ENCODE measurements at places on chromosomes 11 and 22. TPM values are rescaled to one million over a fixed set of nuclear protein-coding genes. Genes with fewer than 3 reads are reported as not detected.

PTDSS2 gene
- 53.0 TPM for total RNA-seq

PYGM gene
- total RNA-seq: 0.95 TPM

DNA sequence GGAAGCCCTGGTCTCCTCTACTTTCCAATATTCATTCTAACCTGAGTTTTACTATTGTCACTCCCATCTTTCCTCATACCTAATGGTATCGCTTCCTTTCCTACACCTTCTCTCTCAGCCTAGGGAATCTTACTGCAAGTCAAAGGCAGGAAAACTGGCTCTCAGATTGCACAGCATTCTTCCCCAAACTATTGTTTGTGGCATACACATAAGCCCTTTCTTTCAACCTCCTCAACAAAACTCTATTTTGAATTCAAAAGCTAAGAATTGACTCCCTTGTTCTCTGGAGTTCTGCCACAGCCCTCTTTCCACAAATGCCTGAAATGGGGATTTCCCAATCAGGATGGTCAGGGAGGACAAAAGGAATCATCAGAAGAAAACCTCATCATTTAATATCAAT is 181.5 kb downstream of the FAM76B start:
- no peak for DNase-seq

- peak; percentile 61 for DNase-seq
Observed at GRCh38 chr11:119641983-119642745, 86.8 kb downstream of the NECTIN1 start.

- no peak for DNase-seq
Observed at GRCh38 chr11:35887737-35888136, 56.1 kb upstream of the LDLRAD3 start.

DNA sequence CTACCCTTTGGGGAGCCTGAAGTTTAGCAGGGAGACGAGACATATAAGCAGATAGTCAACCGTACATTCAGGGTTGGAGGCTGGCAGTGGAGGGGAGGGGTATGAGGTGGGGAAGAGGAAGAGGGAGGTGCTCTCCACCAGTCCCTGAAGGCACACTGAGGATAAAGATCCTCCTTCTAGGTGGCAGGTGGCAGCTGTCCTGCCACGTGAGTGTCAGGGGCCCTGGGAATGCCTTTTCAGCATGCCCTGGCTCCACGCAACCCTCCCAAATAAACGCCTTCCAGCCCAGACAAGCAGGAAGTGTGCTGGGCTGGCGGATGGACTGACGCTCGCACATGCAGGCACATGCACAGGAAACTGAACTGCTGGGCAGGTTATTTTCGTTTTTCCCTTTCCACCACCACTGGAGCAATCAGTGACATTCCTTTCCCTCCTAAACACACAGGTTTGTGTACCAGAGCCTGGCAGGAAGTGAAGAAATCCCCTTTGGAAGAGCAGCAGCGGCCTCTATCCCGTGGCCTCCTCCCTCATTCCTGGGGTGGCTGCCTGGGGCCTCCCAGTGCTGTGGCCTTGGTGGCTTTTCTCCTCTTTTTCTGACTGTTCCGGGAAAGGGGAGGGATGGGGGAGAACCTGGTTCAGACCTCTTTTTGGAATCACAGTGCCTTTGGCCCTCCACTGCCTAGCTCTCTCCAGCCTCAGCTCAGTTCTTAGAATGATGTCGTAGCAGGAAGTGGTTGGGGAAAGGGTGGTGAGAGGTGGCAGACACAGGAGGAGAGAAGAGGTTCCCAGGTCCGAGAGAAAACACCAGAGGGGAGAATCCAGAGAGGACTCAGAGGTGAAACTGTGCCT is 157.0 kb upstream of the TIMP3 start:
- no peak for DNase-seq

KCNJ11 gene
- 1.8 TPM for total RNA-seq

DAGLA gene
- total RNA-seq: 8.6 TPM

HBE1 gene
- 0.62 TPM for total RNA-seq

- peak; percentile 57 for DNase-seq
Observed at GRCh38 chr11:7901319-7901854, 29.7 kb downstream of the OR10A6 start.

DNA sequence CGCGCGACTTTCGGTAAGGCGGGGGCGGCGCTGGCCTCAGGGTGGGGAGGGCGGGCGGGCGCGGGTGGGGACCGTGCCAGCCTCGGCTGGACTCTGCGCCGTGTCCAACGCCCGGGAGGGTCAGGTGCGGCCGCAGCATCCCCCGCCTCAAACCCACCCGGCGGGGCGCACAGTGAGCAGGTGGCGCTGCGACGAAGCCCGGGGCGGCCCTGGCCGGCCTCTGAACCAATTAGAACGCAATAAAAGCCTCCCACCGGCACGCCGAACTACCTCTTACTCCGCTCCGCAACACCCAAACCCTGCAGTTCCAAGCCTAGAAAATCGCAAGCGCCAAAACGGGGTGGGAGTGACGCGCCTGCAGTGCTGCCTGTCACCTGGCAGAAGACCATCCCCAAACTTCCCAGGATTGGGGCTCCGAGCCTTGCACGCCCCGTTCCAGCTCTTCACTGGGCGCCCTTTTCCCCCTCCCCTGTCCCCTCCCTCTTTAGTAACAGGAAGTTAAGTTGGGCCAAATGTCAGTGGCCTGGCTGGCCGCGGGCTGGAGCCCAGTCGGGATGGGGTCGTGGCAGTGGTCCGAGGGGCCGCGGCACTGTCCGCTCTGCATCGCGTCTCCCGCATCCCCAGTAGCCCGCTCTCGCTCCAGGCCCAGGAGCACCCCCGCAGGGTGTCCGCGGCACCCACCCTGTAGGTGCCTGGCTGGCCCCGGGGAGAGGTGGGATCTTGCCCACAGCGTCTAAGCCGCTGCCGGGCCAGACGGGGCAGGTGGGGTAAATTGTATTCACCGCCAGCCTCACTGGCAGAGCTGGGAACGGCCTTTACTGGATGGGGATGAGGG is 541 bp downstream of the MICAL2 start:
- peak; percentile 34 for DNase-seq

DNA sequence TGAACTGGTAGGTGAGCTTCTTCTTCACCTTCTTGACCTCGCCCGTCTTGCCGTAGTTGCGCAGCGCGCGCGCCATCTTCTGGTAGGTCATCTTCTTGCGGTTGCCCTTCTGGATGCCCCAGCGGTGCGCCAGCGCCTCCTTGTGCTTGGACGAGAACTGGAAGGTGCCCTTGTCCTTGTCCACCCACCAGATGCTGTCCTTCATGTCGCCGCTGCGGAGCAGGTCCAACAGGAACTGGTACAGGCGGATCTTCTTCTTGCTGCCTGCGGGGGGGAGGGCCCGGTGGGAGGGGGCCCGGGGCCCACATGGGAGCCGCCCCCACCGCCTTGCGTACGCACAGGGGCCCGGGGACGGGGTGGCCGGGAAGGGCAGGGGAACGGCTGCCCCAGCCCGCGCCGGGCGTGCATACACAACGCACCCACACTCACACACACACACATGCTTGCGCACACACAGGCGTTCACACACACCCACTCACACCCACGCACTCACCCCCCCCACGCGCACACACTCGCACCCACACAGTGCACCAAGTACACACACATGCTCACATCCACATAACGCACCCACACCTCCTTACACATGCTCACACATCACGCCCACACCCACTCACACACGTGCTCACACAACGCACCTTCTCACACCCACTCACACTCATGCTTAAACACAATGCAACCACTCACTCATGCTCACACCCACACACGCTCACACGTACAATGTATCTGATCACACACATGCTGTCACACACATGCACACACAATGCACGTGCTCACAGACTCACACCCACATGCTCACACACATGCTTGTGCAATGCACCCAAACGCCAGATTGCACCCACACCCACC is 3.0 kb upstream of the MYBPC3 start:
- DNase-seq: peak; percentile 95

DNA sequence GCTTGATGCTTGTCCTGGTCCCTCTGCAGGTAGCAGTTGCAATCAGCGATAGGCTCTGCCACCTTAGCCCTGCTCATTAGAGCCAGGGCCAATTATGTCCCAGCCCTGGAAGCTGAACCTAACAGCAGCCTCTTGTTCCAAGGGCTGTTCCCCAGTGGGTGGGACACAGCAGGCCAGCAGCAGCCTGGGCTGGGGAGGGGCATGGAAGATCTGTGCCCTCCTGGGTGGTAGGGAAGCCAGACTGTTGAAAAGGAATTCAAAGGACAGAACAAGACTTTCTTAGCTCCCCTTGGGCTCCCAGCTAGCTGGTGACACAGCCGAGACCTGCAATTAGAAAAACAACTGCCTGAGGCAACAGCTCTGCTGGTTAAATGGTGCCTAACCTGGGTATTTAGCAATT is 17.4 kb downstream of the DRD2 start:
- DNase-seq: no peak

NRGN gene
- 20.3 TPM for total RNA-seq

DNA sequence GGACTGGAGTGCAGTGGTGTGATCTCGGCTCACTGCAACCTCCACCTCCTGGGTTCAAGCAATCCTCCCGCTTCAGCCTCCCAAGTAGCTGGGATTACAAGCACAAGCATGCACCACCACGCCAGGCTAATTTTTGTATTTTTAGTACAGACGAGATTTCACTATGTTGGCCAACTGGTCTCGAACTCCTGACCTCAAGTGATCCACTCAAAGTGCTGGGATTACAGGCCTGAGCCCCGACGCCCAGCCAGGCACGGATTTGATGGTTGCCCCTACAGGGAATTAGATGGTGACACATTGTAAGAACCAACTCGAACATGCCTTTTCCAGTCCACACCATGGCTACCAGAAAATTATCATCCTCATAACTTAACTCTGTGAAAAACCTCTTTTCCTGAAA is 26.8 kb upstream of the RTL6 start:
- no peak for DNase-seq

DNA sequence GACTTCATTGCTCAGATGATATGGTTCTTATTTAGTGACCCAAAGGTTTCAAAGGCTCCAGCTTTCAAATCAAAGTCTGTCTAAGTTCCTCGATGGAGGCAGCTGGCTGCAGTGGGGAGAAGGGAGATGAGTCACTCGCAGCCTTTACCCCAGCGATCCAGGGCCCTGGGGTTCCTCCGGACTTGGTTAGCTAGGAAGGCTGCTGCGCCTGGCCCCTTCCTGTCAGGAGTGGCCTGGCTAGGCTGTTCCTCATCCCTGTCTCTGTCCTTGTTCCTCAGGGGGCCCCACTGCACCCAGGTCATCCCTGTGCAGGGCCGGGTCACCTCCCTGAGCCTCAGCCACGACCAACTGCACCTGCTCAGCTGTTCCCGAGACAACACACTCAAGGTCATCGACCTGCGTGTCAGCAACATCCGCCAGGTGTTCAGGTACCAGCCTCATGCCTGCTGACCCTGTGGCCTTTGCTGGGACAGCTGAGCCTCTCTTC is 13.9 kb downstream of the ATG16L2 start:
- peak; percentile 1 for DNase-seq

GRCh38 chr22:20427945-20428417 is 9.6 kb downstream of the SCARF2 start:
- no peak for DNase-seq

ARHGAP8 gene
- total RNA-seq: 29.4 TPM

- no peak for DNase-seq
Observed at GRCh38 chr11:4932751-4933150, 8.6 kb upstream of the OR51G1 start.

DNA sequence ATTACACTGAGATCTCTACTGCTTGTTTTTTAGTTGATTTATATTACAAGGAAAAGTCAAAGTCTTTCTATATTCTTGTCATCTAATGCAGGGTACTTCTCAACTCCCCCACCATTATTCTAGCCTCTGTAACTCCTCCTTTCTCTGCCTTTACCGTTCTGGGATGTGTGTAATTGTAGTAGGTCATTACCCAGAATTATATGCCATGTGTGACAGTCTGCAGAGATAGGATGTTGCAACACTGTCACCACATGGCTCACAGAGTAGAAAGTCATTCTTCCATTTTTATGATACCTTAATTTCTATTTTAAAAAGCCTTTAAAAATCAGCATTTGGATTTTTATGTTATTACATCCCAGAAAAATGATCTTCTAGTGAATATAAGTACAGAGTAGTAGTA is 32.7 kb downstream of the ZNF143 start:
- no peak for DNase-seq

FGF4 gene
- total RNA-seq: not detected

DNA sequence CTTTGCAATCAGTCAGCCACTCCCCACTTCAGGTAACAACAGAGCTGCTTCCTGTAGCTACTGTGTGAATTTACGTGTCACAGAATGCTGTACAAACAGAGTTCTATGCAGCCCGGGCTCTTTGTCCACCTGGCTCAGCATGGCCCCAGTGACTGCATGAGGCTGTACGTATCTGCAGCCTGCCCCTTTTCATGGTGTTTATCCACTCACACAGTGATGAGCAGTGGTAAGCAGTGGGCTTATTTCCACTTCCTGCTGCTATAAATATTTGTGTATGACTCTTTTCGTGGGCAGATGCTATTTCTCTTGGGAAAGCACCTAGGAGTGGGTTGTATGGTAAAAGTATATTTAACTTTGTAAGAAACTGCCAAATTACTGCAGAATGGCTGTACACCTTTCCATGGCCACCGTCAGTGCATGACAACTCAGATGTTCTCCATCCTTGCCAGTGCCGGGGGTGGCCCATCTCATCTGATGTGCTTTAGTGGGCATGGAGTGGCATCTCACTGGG is 43.3 kb downstream of the MYEOV start:
- peak; percentile 71 for DNase-seq

DNA sequence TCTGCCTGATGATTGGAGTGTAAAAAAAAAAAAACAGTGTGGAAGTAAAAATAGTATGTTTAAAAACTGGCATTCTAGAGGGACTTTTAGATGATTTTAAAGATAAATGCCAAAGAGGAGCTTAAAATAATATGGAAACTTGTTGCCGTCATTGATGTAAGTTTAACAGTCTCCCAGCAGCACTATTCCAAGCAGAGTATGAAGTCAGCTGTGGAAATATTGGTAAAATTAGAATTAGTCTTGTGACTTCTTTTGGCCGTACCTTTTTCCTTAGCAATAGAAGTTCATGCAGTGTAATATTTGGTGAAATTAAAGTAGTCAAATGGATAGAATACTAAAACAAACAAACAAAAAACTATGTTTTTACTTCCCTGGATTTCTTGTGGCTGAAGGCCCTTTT is 134.9 kb downstream of the METTL15 start:
- no peak for DNase-seq

DNA sequence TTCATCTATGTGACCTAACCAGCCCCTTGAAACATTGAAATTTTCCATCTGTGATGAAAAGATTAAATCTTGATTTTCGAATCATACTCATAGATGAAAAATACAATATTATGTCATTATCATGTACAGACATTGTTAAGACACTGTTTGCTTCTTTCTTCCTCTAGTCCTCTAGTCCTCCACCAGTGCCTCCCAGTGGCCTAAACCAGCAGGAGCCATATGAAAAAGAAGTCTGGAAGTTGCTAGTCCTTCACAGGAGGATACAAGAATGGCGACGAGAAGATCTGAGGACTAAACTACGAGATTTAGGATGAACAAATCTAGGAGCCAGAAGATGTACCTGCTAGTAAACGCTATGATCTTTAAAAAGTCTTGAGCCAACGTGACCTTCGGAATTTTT is 134.1 kb downstream of the SLC17A6 start:
- peak; percentile 51 for DNase-seq

PRR5L gene
- 4.7 TPM for total RNA-seq

All from PC-3 (cell line).